GM12892 (cell line): ENCODE measurements at places on chromosomes 13 and 19.

DNA sequence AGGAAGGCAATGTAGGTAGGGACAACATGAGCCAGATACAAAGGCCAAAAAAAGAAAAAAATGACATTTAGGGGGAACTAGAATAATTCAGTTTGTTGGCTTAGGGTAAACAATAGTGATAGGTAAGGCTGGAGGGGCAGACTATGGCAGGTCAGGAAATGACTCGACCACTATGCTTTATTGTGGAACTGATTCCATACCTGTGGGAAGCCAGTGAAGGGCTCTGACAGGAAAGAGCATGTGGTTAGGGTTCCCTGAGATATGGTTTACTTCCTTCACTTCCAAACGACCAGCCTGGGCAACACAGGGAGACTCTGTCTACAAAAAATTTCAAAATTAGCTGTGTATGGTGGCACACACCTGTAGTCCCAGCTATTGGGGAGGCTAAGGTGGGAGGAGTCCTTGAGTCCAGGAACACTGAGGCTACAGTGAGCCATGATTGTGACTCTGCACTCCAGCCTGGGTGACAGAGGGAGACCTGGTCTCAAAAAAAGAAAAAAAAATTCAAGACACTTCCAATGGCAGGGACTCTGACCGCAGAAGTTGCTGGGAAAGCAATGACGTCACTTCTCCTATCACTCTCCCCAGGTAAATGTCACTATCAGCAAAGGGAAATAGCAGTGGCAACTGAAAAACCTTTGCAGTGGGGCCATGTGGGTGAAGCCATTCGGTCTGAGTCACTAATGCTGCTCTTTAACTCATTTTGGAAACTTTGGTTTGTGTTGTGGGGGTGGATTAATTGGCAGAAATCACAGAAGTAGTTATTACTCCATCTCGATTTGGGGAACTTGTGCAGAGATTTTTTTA is 192.8 kb upstream of the TSC22D1 start:
- DNase-seq, result no peak

- peak; percentile 92 for DNase-seq
Measured at GRCh38 chr19:10644260-10645007, 9.7 kb upstream of the ILF3 start.

- DNase-seq, result peak; percentile 9
Measured at GRCh38 chr19:37855098-37855497, 51.3 kb downstream of the WDR87 start.

DNA sequence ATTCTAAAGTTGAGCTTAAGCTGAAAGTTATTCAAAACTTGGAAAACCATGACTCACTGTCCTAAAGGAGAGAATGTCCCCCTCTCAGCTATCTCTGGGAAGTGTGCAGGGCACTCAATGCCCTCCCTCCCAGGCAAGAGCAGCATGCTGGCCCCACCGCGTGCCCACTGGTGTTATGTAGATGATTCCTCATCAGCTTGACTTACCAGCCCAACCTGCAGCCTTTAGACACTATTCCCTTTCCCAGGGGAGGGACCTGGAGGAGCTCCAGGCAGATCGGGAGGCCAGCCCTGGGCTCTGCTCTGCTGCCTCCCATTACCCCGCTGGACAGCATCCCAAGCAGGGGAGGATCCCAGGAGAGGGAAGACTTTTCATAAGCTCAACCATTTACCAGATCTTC is 124.6 kb downstream of the FGF14 start:
- no peak for DNase-seq

DNA sequence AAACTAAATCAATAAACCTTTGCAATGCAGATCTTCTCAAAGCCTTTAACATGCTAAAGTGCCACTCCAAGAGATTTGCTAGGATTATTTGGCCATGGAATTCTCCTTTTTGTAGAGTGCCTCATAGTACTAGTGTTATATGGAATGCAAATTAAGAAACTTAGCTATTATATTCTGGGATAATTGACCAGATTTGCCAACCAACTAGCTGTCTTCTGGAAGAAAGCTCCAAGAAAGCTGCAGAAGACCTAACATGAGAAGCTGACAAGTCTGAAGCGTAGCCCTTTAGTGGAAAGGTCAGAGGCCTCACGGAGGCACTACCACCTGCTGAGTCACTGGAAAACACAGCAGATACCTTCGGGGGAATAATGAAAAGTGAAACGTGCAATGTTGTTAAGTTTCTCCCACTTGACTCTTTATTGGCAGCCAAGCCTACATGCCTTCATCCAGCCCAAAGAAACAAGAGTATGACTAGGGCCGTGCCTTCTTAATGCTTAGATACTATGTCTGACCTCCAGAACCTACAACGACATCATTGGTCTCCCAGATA is 29.8 kb upstream of the KATNAL1 start:
- DNase-seq, result no peak

DNA sequence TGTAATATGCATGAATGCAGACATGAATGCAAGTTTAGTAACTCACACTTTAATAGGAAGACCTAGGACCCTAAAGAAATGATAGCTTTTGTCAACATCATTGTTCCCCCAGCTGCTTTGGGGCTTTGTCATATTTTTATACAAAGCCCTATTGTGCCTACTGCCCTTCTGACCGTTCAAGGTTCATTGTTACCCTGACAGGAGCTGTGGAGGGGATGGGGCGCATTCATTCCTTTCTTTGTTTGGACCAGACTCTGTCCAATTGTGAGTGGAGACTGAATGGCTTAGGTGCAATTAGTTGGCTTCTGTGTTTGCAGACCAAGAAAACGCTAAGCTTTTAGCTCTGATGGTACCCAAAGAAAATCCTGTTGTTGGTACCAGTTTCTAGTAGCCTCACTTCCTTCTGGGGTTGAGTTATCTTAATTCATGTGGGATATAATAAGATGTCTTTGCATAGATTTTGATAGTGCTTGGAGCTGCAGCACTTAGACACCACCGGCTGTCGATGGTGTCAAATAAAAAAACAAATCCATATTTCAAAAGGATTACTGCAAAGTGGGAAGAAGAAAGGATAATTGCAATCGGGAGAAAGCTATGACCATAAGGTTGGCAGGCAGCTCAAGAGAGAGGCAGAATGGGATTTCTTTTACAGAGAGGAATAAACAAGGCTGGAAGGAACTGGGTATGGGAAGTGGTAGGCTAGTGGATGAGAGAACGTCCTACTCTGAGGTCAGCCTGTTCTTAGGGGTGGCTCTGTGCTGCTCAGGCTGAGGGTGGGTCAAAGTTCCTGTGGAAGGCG is 133.9 kb upstream of the TMTC4 start:
- DNase-seq, result no peak

DNA sequence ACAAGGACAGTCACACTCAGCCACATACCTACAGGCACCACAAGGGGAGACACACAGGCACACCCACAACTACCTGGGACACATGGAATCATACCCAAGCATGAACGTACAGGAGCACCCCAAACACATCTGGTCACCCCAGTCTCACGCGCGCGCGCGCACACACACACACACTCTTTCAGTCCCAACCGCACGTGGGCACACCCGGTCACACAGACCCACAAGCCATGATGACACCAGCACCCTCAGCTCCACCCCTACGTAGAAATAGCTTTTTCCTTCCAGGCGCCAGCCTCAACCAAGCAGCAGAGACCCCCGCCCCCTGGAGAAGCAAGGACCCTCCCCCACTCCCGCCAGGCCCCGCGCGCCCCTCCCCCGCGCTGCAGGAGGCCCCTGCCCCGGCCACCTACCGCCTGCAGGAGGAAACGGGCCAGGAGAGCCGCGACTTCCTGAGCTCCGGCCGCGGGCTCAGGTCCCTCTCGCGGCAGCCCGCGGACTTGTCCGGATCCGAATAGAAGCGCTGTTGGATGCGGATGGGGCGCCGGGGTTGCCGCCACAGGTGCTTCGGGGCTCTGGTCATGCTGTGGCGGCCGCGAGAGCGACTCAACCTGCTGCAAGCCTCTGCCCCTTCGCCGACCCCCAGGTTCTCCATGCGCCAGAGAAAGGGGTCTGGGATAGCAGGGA is 6.4 kb upstream of the PDE4C start:
- DNase-seq, result no peak

- DNase-seq, result no peak
Measured at GRCh38 chr19:5309438-5310204, 31.0 kb downstream of the PTPRS start.

GRCh38 chr19:8221161-8221560 is 12.0 kb downstream of the CERS4 start:
- DNase-seq, result no peak

GRCh38 chr13:95516021-95516420 is 36.5 kb upstream of the CLDN10 start:
- no peak for DNase-seq

GRCh38 chr13:76709851-76710250 is 176.4 kb downstream of the KCTD12 start:
- no peak for DNase-seq

GRCh38 chr13:43516401-43516833 is 270.4 kb downstream of the ENOX1 start:
- DNase-seq, result no peak

- DNase-seq, result no peak
Measured at GRCh38 chr19:50275577-50276368, 53.4 kb downstream of the KCNC3 start.

DNA sequence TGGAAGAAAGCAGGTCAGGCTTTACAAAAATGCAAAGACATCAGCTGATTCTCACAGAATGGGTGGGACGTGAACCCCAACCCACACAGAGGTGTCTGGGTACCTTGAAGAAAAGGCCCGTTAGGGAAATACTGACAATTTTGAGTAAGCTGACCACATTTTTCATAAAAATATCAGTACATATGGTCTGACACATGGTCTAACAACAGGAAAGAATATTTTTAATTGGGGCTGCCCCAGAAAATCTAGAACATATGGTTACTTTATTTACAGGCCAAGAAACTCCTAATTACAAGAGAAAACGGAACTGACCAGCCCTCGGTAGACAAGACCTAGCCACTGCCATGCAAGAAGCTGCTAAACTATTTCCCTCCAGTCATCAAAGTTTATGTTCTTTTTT is 48.7 kb upstream of the ITM2B start:
- DNase-seq, result no peak

GRCh38 chr19:39083983-39084731 is at the start of gene ACP7:
Gene ACP7 (plus strand): TSS chr19:39084368. CDS start chr19:39085270, 902 bp downstream.
- no peak for DNase-seq
